ENCODE measurements at places on chromosomes 7 and 10. TPM values are rescaled to one million over a fixed set of nuclear protein-coding genes. Genes with fewer than 3 reads are reported as not detected.

Gene SLC16A12
- total RNA-seq: 1.5 TPM

Gene C10orf53
- total RNA-seq: not detected

Gene VTI1A
- 35.0 TPM for total RNA-seq

Gene SLC13A1
- total RNA-seq: not detected

Gene SMURF1
- 25.5 TPM for total RNA-seq

Gene AKR1C1
- total RNA-seq: 0.79 TPM

Gene AS3MT
- total RNA-seq: 2.4 TPM

Gene FEZF1
- not detected for total RNA-seq

Gene ADAMTS14
- under 0.01 TPM for total RNA-seq

Gene AKR1C8
- total RNA-seq: not detected

Gene SYT15B
- under 0.01 TPM for total RNA-seq

Gene PRRT4
- total RNA-seq: 0.98 TPM

Gene DDIT4
- 704 TPM for total RNA-seq
